ENCODE measurements at places on chromosomes 13 and 19.

- peak; percentile 74 for DNase-seq
Observed at GRCh38 chr19:6501740-6502648, at the start of gene TUBB4A. TSS of gene TUBB4A (minus strand) at chr19:6502309. CDS start at chr19:6502212, 97 bp downstream.

DNA sequence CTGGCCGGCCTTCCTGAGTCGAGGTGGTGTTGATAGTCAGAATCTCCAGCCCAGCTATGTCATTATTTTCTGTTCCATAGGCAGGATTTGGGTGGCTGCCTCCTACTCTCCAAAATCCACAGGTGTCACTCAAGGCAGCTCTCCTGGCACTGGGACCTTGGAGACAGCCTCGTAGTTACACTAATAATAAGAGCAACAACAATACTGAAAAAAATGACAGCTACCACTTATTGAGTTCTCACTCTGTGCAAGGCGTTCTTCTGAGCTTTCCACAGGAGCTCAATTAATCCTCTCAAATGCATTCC, 12.2 kb upstream of the KLK12 start:
- DNase-seq, result no peak

DNA sequence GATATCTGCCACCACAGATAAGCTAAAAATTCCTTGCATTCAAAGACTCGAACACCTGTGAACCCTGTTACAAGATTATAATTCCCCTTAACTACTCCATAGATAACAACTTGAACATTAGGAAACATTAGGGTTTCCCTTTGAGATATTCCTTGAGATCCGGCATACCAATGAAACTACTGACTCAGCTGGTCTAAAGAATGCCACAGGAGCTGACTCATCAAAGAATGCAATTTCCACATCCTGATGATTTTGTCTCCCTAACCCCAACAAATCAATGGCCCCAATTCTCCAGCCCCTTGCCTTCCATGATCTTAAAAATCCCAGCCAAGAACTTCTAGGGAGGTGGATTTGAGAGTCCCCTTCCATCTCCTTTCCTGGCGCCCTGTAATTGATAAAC, 35.6 kb upstream of the ZNF599 start:
- DNase-seq, result no peak

- no peak for DNase-seq
Observed at GRCh38 chr13:39501702-39502324, 101.2 kb downstream of the LHFPL6 start.

- no peak for DNase-seq
Observed at GRCh38 chr13:28628241-28628640, 30.7 kb upstream of the POMP start.

GRCh38 chr13:113945857-113946408, 27.9 kb downstream of the C13orf46 start:
- DNase-seq, result no peak

GRCh38 chr19:55113570-55114039, 3.8 kb downstream of the PPP1R12C start:
- DNase-seq, result no peak

GRCh38 chr19:21092109-21092508, 10.1 kb downstream of the ZNF714 start:
- DNase-seq, result no peak

DNA sequence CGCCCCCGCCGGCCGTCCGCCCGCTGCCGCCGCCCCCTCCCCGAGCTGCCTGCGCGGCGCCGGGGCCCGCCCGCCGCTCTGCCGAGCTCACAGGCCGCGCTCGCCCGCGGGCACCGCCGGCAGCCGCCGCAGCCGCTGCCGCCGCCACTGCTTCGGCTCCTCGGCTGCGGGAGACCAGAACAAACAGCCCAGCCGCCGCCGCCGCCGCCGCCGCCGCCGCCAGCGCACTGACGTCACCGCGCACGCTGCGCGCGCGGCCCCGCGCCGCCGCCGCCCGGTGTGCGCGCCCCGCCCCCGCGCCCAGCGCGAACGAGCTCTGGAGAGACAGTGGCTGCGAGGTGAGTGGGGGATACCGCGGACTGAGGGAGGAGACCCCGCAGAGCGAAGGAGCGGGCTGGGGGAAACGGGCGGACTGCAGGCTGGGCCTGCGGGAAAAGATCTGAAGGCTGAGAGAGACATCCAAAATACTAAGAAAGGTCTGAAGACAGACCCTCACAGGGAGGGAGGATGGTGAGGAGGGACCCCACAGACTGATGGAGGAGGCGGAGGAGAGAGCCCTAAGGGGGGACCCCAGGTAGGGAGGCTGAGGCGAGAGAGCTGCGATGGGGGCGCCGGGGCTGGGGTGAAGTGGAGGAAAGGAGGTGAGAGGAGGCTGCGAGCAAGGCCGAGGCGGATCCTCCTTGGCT, at the start of gene BRD4:
TSS of gene BRD4 (minus strand) at position 229 of the 686 bp plus-strand sequence. CDS start 59,440 bp downstream, outside the sequence.
- DNase-seq, result peak; percentile 85

DNA sequence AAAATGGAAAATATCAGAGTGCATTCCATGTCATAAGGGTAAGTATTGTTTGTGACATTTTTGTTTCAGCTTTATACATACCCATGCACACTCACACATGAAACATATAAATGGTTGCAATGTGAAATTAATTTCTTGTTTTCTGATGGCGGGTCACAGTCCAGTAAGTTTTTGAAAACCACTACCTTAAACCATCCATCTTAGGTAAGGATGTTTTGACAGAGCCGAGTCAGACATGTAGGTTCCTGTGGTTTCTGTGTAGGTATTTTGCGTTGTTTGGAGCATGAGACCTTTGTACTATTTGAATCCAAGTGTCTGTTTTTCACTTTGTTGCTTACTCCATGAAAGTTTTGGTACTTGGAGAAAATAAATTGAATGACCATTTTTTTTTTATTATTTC, 121.7 kb downstream of the B3GLCT start:
- DNase-seq, result no peak

DNA sequence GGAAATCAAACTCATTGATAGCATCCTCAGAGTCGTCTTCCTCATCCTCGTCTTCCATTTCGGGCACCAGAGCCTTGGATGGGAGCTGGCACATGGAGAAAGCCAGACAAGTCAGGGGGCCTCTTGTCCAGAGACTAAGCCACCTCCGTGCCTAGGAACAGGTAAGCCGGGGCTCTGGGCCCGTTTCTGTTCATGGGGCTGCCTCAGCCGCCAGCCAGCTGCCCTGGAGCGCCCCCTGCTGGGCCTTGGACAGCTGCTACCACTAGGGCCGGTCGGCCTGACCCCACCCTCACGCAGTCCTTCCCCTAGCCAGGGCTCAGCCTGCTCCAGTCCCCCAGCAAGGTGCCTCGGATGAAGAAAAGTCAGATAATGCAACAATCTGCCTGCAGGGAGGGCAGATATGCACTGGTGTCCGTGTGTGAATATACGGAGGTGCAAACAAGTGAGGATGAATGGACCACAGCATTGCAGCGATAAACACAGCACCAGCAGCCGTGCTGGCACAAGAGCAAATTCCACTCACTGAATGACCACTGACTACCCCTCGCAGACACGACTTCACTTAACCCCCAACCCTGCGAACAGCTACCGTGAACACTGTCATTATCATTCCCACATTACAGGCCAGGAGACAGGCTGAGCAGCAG, 11.9 kb upstream of the PRKD2 start:
- DNase-seq, result peak; percentile 68

DNA sequence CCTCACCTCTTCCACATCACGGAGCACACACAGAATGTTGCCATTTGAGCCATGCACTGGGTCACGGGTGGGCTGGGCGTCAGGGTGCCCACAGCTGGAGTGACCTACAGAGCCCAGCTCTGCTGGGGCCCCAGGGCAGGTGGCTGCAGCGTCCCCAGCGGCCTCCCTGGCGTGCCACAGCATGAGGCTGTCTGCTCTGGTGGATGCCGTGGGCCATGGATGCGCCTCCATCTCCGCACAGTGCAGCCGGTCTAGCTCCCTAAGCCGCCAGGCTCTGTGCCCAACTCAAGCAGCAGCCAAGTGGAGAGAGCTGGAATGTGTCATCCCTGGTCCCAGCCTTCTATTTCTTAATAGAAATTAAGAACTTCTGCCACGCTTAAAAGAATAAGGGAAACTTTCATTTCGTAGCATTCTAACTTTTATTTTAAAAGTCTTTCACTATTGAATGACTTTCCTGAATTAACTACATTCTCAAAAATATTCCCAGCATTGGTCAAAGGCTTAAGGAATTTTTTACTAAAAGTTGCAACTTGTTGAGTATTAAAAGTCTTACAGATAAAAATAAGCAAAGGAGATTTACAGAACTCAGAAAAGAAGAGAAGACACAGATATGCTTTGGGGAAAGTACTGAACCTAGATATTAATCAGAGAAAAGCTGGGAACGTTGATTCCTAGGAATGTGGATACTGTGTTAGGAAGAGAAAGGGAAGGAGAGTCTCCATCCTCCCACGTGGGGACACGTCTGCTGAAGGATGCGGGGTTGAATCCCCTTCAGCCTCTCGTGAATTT, 59.3 kb downstream of the ATP11A start:
- no peak for DNase-seq

DNA sequence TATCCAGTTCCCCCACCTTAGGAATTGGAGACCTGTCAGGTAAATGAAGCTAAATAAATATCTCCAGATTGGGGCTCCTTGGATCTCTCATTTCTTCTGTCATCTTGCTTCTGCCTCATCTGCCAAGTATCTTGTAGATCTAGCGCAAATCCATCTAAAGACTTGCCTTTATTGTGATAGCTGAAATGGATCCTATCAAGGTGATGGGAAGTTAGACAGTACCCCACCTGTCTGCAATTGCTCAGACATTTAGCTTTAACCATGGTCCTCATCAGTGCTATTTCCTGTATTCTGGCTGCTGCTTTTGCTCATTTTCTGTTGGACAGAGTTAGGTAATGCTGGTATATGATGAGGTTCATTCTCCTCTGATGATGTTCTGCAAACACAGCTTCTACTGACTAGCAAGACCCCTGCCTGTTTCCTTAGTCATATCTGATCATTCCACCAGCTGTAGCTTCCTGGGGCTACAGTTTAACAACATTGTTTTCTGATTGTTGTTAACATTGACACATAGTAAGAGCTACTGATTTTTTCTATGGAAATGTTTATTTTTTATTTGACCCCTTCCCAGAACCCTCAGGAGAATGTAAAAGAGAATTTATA, 340.0 kb downstream of the DCT start:
- no peak for DNase-seq

- DNase-seq, result no peak
Observed at GRCh38 chr13:41919031-41919740, 41.7 kb downstream of the VWA8 start.

GRCh38 chr13:107819071-107819470, 396.3 kb downstream of the LIG4 start:
- no peak for DNase-seq

GRCh38 chr13:76917095-76917494, 30.9 kb upstream of the KCTD12 start:
- DNase-seq, result no peak

- no peak for DNase-seq
Observed at GRCh38 chr19:57342582-57342981, 8.5 kb upstream of the ZNF304 start.

- no peak for DNase-seq
Observed at GRCh38 chr13:97122381-97122996, 99.6 kb upstream of the MBNL2 start.

GRCh38 chr19:23286477-23286876, 36.3 kb upstream of the ZNF724 start:
- DNase-seq, result no peak

- no peak for DNase-seq
Observed at GRCh38 chr19:58513213-58513693, 1.5 kb upstream of the SLC27A5 start.

- DNase-seq, result peak; percentile 43
Observed at GRCh38 chr19:35063940-35064818, 22.7 kb downstream of the HPN start.

DNA sequence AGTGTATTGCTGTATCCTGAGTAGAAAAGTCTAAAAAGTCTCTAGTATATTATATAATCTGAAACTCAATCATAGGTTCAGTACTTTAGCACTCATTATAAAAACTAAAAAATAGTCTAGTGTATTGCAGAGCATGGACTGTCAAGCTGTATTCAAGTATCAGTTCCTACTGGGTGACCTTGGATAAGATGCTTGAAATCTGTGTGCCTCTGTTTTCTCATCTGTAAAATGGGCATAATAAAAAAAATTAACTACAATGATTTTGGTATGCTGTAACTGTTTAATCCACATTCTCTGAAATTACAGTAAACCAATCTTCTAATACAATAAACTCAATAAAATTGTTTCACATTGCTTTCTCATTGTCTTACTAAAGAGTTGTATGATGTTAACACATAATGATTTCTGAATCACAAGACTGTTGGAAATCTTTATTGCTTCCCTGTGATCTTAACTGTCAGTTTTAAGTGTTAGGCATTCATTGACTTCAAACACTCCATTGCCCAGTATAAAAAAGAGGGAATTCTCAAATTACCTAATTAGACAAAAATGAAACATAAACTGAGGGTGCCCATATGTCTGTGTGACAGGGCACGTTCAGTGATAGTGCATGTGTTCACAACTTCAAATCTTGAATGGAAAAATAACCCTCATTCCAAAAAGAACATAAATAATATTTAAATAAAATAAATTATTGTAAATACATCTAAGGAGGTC, 2.2 kb downstream of the STARD13 start:
- no peak for DNase-seq

DNA sequence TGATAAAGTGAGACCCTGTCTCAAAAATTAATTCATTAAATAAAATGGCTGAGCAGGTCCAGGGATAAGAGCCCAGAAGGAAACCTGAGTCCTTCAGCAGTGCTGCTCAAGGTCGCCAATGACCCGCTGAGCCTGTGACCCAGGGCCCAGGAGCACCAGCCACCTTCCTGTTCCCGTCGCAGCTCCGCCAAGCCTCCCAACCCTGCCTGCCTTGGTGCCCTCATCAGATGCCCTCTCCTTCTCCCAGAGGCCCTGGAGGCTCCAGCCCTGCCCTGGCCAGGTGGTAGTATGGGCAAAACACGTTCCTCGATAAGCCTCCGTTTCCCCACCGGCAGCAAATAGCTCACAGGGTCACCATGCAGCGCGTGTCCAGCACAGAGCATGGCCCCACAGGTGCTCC, 2.6 kb downstream of the REXO1 start:
- DNase-seq, result no peak

- DNase-seq, result no peak
Observed at GRCh38 chr13:19089315-19089714, 92.3 kb downstream of the TUBA3C start.

DNA sequence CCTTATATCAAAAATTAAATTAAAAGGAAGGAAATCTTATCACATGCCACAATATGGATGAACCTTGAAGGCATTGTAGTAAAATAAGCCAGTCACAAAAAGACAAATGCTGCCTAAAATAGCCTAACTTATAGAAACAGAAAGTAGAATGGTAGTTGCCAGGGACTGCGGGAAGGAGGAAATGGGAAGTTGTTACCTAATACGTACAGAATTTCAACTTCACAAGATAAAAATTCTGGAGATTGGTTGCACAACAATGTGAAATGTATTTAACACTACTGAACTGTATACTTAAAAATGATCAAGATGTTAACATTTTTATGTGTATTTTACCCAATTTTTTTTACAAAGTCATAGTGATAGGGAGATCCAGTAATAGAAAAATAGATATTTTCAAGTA, 10.2 kb upstream of the N4BP2L2 start:
- DNase-seq, result no peak

- no peak for DNase-seq
Observed at GRCh38 chr13:20696073-20696472, 7.4 kb upstream of the IL17D start.

GRCh38 chr19:4581666-4582553, 22.4 kb upstream of the SEMA6B start:
- no peak for DNase-seq

All from T-helper 2 cell (primary cell).